Stimulated activated CD8-positive, alpha-beta memory T cell treated with anti-CD3 and anti-CD28 coated beads, Interleukin-4, amount 100 ng/mL, for 1 hour (primary cell): ENCODE measurements at places on chromosomes 12 and 14.

GRCh38 chr14:100675699-100676684, 50.7 kb upstream of the DLK1 start:
- DNase-seq = no peak

- DNase-seq = no peak
Observed at GRCh38 chr12:31567029-31567428, 23.9 kb downstream of the DENND5B start.

DNA sequence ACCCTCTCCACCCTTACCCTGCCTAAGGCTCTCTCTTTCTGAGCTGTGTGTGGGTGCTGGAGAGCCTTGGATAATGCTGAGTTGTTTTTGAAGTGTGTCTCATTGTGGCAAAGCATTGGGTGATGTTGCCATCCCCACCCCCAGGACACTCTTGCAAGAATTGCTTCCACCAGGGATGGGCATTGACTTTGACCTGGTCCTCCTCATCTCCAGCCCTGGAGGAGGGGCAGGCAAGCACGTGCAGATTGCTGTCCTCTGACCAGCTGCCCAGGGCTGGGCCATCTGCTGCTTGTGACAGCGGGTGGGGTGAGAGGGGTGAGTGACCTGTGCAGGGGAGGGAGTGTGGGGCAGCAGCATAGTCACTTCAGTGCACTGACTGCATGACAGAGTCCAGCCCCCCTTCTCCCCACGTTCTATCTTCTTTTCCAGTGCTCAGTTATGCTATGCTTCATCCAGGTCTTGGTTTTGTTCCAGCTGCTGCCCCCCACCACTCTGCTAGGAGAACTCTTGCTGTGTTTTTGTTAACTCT, 26.2 kb downstream of the SUSD6 start:
- no peak for DNase-seq

- DNase-seq = no peak
Observed at GRCh38 chr14:41606282-41606531, 469 bp upstream of the LRFN5 start.

GRCh38 chr14:29410581-29410980, 517.1 kb downstream of the PRKD1 start:
- no peak for DNase-seq

- no peak for DNase-seq
Observed at GRCh38 chr12:120125792-120126634, 9.5 kb upstream of the RAB35 start.
